ENCODE measurements at places on chromosomes 12 and 14.

- no peak for DNase-seq
Measured at GRCh38 chr14:85409481-85410210, 120.3 kb upstream of the FLRT2 start.

- DNase-seq, result no peak
Measured at GRCh38 chr14:58985786-58986185, 202.7 kb upstream of the DAAM1 start.

GRCh38 chr12:2225696-2226095, 172.9 kb downstream of the CACNA1C start:
- DNase-seq, result no peak

DNA sequence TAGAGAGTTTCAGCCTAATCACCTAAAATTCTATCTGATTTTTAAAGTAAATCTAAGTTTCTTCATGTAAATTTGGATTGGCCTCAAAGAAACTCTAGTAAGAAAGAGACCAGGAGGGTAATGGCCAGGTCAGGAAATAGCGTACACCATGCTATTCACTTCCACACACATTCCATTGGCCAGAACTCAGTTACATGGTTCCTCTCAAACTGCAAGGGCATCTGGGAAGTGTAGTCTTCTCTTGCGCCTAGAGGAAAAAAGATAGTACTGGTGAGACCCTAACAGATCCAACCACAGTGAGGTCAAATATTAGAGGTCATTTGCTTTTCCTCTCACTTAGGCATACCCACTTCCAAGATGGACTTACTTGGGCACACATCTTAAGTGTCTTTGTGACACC, 39.1 kb downstream of the MBIP start:
- DNase-seq, result no peak

DNA sequence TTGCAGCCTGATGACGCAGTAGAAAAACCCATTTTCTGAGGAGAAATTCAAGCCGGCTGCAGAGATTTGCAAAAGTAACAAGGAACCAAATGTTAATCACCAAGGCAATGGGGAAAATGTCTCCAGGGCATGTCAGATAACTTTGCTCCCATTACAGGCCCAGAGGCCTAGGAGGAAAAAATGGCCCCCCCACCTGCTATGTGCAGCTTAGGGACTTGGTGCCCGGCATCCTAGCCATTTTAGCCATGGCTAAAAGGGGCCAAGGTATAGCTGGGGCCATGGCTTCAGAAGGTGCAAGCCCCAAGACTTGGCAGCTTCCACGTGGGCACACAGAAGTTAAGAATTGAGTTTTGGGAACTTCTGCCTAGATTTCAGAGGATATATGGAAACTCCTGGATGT, 351.9 kb downstream of the RGS6 start:
- DNase-seq, result no peak

GRCh38 chr12:130081117-130081805, 81.0 kb upstream of the FZD10 start:
- DNase-seq, result no peak

GRCh38 chr12:128818065-128819022, 5.4 kb downstream of the SLC15A4 start:
- no peak for DNase-seq
